Left ventricle myocardium inferior (tissue), 1 donor: ENCODE measurements at places on chromosomes 2 and 18.
A peak's percentile ranks its signal among the peaks of the same experiment; 100 is the strongest.

GRCh38 chr2:238061315-238062202, 758 bp downstream of the SCLY start:
- peak; percentile 19 for DNase-seq

DNA sequence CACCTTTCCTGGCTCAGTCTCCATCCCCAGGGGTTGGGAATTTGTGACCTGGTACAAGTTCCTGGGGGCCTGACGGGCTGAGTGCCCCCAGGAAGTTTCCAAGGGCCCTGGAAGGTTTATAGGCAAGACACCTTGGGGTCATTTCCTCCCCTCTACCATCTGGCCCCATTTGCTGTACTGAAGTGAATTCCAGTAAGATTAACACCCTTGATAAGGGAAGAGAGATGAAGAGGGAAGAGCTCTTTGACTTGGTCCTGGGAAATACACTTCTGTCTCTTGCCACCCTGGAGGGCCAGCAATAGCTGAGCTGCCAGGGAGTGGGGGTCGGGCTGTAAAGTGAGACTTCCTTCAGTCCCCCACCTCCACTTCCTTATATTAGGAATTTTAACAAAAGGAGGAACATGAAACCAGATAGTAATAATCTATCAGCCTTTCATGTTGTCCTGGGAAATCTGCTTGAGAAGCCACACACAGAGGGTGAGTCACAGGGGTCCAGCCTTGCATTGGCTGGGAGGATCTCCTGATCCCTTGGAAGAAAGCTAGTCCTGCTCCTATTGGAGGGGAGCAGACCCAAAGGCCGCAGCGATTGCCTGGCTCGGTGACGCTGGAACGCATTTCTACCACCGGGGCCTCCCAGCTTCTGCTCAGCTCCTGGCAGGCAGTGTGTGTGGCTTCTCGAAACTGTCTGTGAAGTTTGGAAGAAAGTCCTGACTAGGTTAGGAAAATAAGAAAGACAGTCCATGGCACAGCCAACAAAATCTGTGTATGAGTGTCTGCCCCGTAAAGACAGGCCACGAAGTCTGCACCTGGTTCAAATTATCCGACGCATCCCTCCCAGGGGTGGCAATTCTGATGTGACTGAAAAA, 87.3 kb downstream of the ACAA2 start:
- DNase-seq, result peak; percentile 67

GRCh38 chr18:212780-213179, 54.4 kb downstream of the USP14 start:
- DNase-seq, result no peak

DNA sequence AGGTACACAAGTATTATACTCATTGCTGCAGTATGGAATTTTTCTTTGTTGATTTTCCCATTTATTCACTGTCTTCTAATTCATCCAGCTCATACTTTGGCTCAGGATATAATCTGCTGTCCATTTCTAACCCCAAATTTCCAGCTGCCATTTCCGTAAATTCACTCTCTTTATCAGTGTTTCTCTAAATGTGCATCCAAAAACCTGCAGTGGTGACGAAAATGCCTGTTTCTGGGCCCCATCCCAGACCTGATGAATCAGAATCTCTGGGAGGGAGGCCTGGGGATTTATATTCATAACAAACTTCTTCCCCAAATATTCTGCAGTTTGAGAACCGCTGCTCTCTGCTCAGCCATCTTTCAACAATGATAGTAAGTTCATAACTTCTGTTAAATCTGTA, 86.6 kb downstream of the VWC2L start:
- DNase-seq, result no peak

- no peak for DNase-seq
Observed at GRCh38 chr2:99944019-99944418, 198.4 kb downstream of the AFF3 start.

- DNase-seq, result no peak
Observed at GRCh38 chr2:47891369-47892337, 14.6 kb downstream of the FBXO11 start.

GRCh38 chr2:40435426-40436092, 16.3 kb downstream of the SLC8A1 start:
- DNase-seq, result no peak

- peak; percentile 68 for DNase-seq
Observed at GRCh38 chr2:46471-47345, at the start of gene FAM110C. Gene FAM110C (minus strand): TSS chr2:46505. CDS start chr2:46385, 120 bp downstream.

DNA sequence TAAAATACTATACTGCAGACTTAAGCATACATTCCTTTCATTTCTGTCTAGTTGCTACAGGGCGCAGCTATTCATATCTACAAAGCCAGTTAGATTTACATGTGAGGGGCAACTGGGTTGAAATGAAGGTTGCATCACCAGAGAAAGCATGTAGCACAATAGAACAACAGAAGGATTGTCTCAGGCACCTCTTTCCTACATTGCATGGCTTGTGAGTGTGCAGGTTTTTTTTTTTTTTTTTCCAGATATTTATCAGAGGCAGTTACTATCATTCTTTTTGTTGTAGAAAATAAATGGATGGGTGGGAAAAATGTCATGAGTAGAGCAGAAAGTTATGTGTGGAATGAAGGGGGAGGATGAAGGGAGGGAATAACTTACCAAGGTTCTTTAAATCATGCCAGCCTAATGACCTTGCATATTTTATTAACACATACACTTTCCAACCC, 86.8 kb downstream of the ERBB4 start:
- no peak for DNase-seq

DNA sequence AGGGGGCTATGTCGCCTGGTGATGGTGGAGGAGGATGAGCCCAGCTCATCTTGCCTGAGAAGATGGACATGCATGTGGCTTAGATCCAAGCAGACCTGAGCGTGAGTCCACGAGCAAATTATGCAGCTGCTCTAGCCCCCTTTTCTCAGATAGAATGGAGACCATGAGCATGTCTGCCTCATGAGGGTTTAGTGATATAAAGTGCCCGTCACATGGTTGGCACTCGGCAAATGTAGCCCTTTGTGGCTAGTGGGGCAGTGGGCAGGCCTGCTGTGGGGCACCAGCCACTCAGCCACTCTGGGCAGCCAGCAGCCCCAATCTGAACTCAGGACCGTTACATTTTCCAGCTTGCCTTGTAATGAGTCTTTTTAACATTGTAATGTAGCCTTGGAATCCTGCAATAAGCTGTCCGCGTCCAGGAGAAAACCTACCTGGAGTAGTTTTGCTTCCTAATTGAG, 92.1 kb upstream of the HS6ST1 start:
- DNase-seq, result no peak

DNA sequence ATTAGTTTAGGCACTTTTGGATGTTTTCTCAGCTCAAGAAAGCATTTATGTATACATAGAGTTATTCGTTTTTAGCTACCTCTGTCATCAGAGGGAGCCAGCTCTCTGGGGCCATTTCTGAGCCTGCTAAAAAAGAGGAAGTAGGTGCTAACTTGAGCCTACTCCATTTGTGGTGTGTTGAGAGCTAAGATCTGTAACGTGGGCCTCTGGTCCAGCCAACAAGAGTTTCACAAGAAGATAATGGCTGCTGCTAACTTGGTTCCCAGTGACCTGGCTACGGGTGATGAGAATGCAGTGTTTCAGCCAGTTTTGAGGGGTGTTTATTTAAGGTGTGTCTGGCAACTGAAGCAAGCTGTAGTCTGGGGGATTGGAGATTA, 182.5 kb downstream of the PRKCE start:
- no peak for DNase-seq

DNA sequence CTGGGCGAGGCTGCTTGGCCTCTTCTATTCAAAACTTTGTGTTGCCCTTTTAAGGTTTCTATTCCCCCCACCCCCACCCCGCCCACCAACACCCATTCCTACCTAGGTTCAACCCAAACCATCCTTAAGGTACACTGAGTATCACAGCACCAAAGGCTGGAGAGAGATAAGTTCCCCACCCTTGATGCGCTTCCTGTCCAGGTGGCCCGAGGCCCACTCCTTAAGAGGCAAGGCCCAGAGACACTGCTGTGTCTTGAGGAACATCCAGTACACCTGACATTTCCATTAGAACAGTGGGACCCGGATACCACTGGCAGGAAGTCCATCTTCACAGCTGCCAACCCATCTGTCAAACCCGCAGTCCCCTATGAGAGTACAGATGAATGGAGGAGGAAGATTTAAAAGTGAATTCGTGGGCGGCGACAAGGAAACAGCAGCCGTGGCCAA, 277 bp upstream of the INPP1 start:
- no peak for DNase-seq

DNA sequence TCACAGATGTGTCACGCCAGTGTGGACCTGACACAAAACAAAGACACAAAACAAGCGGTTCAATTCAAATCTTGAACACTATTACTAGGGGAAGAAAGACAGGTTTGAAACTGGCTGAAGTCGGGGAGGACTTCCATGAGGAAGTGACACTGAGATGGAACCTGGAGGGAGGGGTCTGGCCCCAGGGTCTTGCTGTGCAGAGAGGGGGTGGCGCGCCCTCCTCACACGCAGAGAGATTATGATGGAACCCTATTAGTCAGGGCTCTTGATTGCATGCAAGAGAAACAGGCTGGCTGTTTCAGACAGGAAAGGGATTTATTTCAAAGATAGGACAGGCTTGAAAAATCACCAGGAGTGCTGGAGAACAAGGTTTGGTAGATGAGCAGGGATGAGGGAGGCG, 363.6 kb upstream of the HS6ST1 start:
- no peak for DNase-seq

DNA sequence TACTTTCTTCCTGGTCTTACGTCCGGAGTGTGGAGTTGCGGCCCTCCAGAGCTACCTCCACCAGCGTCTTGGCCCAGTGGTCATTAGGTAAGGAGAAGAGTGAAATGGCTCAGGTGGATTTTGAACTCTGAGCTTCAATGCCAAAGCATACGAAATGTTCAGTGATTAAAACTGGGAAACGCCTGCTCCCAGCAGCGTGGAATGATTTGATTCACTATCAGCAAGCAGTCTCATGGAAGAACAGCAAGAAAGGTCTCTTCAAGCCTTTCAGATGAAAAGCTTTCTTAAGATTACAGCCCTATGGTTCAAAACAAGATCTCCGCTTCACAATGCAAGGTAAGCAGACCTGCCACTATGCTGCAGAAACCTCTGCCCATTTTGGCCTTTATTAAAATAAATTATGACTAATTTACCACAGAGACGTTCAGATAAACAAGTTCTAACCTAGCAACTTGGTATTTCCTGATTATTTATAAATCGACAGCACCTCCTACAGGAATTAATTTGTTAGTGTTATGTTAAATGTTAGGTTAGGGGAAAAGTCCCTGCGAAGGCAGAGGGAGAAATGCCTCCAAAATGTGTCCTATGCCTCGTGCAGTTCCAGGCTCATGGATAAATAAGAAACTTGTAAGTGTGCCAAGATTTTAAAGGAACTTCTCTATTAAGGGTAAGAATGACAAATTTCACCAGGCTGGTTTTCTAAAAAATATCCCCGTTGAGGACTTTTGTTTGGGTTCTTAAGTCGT, 10.1 kb downstream of the SP9 start:
- no peak for DNase-seq

DNA sequence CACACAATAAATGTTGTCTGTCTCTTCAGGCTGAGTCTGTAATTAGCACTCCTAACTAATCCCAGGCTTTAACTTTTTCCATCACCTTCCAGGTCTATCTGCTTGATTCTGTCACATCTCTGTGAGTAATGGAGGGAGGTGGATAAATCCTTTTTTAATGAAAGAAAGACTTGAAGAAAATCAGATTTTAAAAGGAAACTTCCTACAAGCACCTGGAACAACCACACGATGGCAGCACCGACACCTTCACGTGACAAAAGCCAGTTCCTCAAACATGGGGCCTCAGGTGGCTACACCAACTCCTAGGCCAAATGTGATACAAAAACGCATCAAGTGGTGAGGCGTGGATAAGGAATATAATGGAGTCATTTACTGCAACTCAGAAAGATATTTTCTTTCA, 41.8 kb downstream of the TGFBRAP1 start:
- no peak for DNase-seq

GRCh38 chr2:74881176-74881575, 47.2 kb downstream of the HK2 start:
- no peak for DNase-seq

DNA sequence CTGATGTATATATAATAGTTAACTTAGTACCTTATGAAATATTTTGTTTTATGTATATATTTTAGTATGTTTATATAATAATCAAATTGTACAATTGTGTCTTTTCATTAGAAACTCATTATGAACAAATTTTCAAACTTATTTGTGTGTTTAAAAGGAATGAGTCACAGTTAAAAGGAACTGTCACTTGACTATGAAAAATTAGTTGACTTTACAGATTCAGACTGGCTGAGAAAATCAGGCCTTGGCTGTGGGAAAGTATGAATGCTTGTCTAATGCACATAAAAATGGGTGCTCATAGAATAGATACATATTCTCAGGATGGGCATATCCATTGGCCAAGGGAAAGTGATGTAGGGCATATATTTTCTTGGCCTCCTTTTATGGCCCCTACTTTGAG, 576.8 kb downstream of the SATB2 start:
- DNase-seq, result no peak

- no peak for DNase-seq
Observed at GRCh38 chr18:49608366-49609255, 46.8 kb downstream of the LIPG start.

DNA sequence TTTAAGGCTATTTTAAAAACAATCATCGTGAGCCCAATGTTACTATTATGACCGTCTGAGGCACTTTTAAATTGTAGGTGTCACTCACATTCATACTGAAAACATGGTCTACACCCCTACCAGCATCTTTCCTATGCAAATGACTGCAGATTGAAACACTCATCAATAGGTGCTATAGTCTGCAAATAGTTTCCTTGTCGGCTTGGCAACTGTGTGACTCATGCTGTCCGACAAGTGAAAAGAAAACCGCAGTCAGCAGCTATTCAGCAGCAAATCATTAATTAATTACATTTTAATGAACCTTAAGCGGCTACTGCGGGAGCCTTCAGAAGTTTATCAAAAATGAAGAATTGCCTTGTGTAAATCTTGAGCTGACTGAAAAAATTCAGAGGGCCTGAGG, 134.4 kb downstream of the FIGN start:
- no peak for DNase-seq

DNA sequence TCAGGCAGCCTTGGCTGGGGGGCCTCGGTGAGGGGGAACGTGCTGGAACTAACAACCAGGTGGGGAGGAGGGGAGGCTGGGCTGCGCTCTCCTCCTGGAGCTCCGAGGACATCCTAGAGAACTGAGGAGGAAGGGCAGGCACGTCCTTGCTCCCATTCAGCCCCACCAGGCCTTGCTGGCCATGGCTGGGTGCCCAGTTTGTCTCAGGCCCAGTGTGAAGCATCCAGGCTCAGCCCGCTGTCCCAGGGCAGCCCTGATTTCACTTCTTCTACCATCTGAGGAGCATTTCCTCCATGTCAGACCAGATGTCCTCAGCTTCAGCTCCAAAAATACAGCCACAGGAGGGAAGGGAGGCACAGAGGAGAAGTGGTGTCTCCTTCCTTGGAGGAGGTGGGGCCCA, 125.4 kb downstream of the CELF4 start:
- peak; percentile 30 for DNase-seq

DNA sequence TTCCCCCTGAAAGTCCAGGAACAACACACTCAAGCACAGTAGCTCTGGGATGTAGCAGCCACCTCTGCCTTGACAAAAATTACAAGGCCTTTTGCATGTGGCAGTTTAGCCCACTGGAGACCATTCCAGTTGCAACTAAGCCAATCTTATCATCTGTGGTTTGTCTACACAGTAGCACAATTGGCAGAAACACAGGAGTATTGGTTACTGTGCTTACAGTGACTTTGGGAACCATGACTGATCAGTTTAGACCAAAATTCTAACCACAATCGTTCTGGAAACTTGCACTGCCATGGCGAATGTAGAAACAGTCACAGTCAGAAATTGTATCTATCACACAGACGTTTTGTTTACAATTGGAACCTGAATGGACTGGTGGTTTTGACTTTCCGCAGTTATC, 403.7 kb upstream of the MEIS1 start:
- no peak for DNase-seq
